ENCODE measurements at places on chromosomes 7 and 10.

DNA sequence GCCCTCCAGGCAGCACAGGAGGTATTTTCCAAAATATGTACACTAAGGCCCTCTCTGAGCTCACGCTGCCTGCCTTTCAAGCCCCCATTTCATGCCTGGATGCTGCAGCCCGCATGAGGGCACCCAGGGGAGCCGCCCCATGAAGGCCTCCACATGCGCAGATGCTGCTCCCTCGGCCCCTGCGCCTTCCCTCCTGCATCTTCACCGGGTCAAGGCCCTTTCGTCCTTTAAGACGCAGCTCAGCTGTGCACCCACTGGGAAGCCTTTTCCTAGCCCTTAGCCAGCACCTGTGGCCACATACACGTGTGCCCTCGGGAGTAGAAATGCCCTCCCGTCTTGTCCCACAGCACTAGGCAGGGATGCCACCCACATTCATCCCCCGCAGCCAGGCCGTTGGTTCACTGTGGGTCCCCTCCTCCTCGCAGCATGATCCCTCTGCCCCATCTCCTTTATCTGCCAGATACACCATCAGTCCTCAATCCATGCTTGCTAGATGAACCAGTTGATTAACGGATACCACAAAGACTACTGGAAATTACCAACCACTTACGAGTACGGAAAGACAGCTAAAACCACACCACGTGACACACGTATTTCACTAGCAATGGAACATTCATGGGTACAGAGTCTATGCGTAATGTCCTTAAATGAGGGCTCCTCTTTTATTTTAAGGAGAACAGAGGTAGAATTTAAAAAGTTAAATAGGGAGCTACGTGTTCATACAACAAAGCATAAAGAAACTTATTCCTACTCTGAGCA lies 278.0 kb downstream of the TNS3 start:
- no peak for DNase-seq
- no peaks in the 10 kb centered on the region for H3K27me3 ChIP-seq
- H3K27ac ChIP-seq, result no peak overlapping the region
- H3K4me3 ChIP-seq, result no peak overlapping the region
- no peaks in the 10 kb centered on the region for H3K4me1 ChIP-seq
- peaks cover 36% of the 10 kb centered on the region for H3K36me3 ChIP-seq

DNA sequence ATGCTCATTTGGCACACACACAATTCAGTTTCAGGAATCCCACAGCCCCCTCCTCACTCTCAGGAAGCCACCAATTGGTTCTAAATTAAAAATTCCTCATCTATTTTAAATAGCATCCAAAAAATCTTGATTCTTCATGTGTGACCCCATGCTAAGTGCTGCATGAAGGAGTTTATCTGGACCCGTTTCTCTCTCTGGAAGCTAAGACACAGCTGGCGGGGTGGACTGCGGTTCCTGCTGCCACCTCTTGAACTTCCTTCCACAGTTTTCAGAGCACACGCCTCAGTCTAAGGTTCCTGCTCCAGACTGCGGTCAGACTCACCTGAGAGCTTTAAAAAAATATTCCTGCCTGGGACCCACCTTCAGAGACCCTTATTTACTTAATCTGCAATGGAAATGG lies 34.5 kb downstream of the LYZL1 start:
- H3K27ac ChIP-seq, result no peak overlapping the region
- H3K36me3 ChIP-seq, result no peaks in the 10 kb centered on the region
- DNase-seq, result no peak
- no peaks in the 10 kb centered on the region for H3K4me1 ChIP-seq
- no peak overlapping the region for H3K4me3 ChIP-seq

DNA sequence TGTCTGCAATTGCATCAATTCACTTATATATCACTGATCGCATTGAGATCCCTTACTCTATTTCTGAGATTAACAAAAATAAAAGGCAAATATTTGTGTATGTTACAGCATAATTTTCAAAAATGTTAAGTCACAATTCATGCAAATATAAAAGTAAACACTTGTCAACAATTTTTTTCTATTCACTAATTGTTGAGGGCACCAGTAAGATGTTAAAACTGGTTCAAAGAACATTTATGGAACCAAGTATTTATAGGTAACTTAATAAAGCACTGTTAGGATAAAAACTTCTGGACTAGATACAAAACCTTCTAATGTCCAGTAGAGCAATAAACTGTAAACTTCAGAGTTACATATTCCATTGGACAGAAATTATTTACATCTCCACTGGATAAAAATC lies 586.1 kb upstream of the AUTS2 start:
- H3K4me3 ChIP-seq, result no peak overlapping the region
- H3K27me3 ChIP-seq, result no peaks in the 10 kb centered on the region
- no peak overlapping the region for H3K27ac ChIP-seq
- H3K36me3 ChIP-seq, result no peaks in the 10 kb centered on the region
- no peaks in the 10 kb centered on the region for H3K4me1 ChIP-seq
- no peak for DNase-seq

- no peaks in the 10 kb centered on the region for H3K4me1 ChIP-seq
- H3K4me3 ChIP-seq, result no peak overlapping the region
These were observed 57.2 kb downstream of the MRC1 start for GRCh38 chr10:17866346-17866745.

DNA sequence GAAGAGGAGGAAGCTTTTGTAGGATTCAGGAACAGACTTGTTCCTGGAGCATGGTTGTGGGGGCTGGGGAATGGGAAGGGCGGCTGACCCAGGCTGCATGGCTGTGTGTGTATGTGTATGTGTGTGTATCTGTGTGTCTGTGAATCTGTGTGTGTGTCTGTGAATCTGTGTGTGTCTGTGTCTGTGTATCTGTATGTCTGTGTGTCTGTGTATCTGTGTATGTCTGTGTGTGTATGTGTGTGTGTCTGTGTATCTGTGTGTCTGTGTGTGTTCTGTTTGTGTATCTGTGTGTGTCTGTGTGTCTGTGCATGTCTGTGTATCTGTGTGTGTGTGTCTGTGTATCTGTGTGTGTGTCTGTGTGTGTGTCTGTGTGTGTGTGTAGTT lies 6.6 kb upstream of the STX1A start:
- no peaks in the 10 kb centered on the region for H3K27me3 ChIP-seq
- H3K27ac ChIP-seq, result no peak overlapping the region
- H3K36me3 ChIP-seq, result no peaks in the 10 kb centered on the region
- no peaks in the 10 kb centered on the region for H3K4me1 ChIP-seq
- no peak overlapping the region for H3K4me3 ChIP-seq
- no peak for DNase-seq

DNA sequence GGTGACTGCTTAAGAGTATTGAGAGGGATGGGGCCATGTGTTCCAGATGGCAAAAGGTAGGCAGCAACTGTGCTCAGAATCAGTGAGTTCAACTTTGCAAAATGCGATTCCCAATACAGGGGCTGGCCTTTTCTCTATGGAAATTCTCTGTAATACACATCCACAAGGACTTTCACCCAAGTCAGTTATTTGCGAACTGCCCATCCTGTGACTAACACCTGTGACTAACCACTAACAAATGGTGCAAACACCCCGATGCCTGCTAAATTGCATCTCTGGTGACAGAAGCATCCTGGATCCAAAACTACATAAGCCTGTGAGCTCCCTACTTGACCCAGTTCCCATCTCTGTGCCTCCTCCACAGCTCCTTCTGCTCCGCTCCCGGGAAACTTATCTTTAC lies 9.0 kb upstream of the CUZD1 start:
- H3K27ac ChIP-seq, result no peak overlapping the region
- H3K4me3 ChIP-seq, result no peak overlapping the region
- H3K27me3 ChIP-seq, result no peaks in the 10 kb centered on the region
- peaks cover 9% of the 10 kb centered on the region for H3K4me1 ChIP-seq

- H3K4me3 ChIP-seq, result no peak overlapping the region
- no peak overlapping the region for H3K27ac ChIP-seq
- H3K4me1 ChIP-seq, result no peaks in the 10 kb centered on the region
- no peak for DNase-seq
- H3K36me3 ChIP-seq, result no peaks in the 10 kb centered on the region
- H3K27me3 ChIP-seq, result no peaks in the 10 kb centered on the region
These were observed 924.5 kb upstream of the MBL2 start for GRCh38 chr10:53697038-53697437.

- no peaks in the 10 kb centered on the region for H3K36me3 ChIP-seq
- no peak overlapping the region for H3K4me3 ChIP-seq
- no peaks in the 10 kb centered on the region for H3K4me1 ChIP-seq
- H3K27ac ChIP-seq, result no peak overlapping the region
- H3K27me3 ChIP-seq, result no peaks in the 10 kb centered on the region
These were observed 141.2 kb downstream of the GLI3 start for GRCh38 chr7:42095791-42096190.

DNA sequence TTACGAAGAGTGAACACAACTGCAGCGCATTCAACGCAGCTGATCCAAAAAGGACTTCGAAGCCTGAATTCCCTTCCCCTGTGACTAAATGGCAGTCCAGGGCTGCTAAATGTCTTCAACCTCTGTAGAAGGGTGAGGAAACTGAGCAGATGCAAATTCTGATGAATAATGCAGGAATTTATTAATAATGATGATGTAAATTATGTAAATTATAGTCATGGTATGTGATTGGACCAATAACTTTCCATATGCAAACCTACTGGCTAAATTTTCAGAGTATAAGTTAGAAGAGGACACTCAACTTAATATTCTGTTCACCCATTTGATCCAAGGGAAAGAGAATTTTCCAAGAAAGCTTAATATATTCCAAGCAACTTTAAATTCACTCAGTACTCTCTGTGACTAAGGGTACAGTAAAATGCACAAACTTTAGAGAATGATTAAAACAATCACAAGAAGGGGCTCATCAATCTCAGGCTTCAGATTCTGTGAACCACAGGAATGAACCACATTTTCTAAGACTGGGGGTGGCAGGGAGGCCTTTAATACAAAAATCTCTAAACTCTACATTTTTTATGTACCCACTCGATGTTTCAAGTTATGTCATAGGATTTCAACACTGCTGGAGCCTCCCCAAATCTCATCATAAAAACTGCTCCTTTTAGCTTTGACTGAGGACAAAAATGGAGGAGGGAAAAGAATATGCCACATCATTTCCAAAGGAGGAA lies 3.5 kb downstream of the FGFR2 start:
- H3K4me1 ChIP-seq, result no peaks in the 10 kb centered on the region
- H3K36me3 ChIP-seq, result no peaks in the 10 kb centered on the region
- H3K4me3 ChIP-seq, result no peak overlapping the region
- no peaks in the 10 kb centered on the region for H3K27me3 ChIP-seq
- DNase-seq, result no peak
- H3K27ac ChIP-seq, result no peak overlapping the region

GRCh38 chr10:28985137-28985885 lies 303.6 kb upstream of the LYZL1 start:
- no peaks in the 10 kb centered on the region for H3K27me3 ChIP-seq
- H3K4me3 ChIP-seq, result no peak overlapping the region
- no peaks in the 10 kb centered on the region for H3K36me3 ChIP-seq
- no peak for DNase-seq

- H3K27ac ChIP-seq, result no peak overlapping the region
- no peaks in the 10 kb centered on the region for H3K27me3 ChIP-seq
- no peak overlapping the region for H3K4me3 ChIP-seq
- H3K4me1 ChIP-seq, result no peaks in the 10 kb centered on the region
- no peaks in the 10 kb centered on the region for H3K36me3 ChIP-seq
- no peak for DNase-seq
These were observed 586.1 kb downstream of the INHBA start for GRCh38 chr7:41116817-41117216.

GRCh38 chr10:48496831-48497779 lies 107.8 kb downstream of the ARHGAP22 start:
- no peaks in the 10 kb centered on the region for H3K36me3 ChIP-seq
- H3K27me3 ChIP-seq, result no peaks in the 10 kb centered on the region
- H3K4me3 ChIP-seq, result no peak overlapping the region
- DNase-seq, result no peak

- H3K36me3 ChIP-seq, result no peaks in the 10 kb centered on the region
- H3K27me3 ChIP-seq, result no peaks in the 10 kb centered on the region
- peak overlapping the region; percentile 79 for H3K4me3 ChIP-seq
- peak; percentile 77 for DNase-seq
- peaks cover 23% of the 10 kb centered on the region for H3K4me1 ChIP-seq
These were observed 10.6 kb upstream of the GRB10 start for GRCh38 chr7:50793120-50793946.

- H3K4me3 ChIP-seq, result no peak overlapping the region
- no peaks in the 10 kb centered on the region for H3K36me3 ChIP-seq
- no peaks in the 10 kb centered on the region for H3K4me1 ChIP-seq
- H3K27me3 ChIP-seq, result no peaks in the 10 kb centered on the region
These were observed 201.0 kb downstream of the ZNF716 start for GRCh38 chr7:57651006-57651405.

DNA sequence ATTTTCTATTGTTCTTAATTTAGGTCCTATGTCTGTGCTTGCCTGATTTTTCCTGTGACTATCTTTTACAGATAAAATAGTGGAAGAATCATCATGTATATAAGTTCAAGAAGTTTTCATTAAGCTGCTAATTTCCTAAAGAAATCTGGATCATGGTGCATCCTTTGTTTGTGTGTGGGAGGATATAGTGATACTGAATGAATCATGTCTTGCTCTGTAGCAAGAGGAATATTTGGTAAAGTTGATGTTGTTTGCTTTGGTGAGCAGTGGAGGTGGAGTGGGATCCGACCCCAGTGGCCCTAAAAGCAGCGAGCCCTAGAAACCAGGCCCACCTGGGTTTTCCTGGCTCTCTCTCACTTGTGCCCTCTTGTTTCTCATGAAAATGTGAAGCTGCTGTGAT lies 83.7 kb downstream of the CCNY start:
- no peaks in the 10 kb centered on the region for H3K36me3 ChIP-seq
- peaks cover 12% of the 10 kb centered on the region for H3K4me1 ChIP-seq
- H3K27me3 ChIP-seq, result no peaks in the 10 kb centered on the region
- H3K27ac ChIP-seq, result no peak overlapping the region
- H3K4me3 ChIP-seq, result no peak overlapping the region

GRCh38 chr7:143884241-143884968 lies 17.6 kb downstream of the TCAF1 start:
- H3K27me3 ChIP-seq, result no peaks in the 10 kb centered on the region
- DNase-seq, result no peak
- H3K4me3 ChIP-seq, result peak overlapping the region; percentile 17
- H3K27ac ChIP-seq, result no peak overlapping the region

GRCh38 chr10:59582780-59583179 lies 126.9 kb downstream of the SLC16A9 start:
- no peak overlapping the region for H3K27ac ChIP-seq
- DNase-seq, result no peak
- no peaks in the 10 kb centered on the region for H3K27me3 ChIP-seq
- no peaks in the 10 kb centered on the region for H3K36me3 ChIP-seq
